ENCODE measurements at places on chromosomes 2 and 18.

GRCh38 chr2:173048897-173049661 is 26.6 kb upstream of the MAP3K20 start:
- DNase-seq: no peak

- DNase-seq: peak; percentile 18
Measured at GRCh38 chr18:3493501-3494244, 43.7 kb downstream of the TGIF1 start.

GRCh38 chr2:68167186-68167585 is 9.5 kb downstream of the PNO1 start:
- no peak for DNase-seq

DNA sequence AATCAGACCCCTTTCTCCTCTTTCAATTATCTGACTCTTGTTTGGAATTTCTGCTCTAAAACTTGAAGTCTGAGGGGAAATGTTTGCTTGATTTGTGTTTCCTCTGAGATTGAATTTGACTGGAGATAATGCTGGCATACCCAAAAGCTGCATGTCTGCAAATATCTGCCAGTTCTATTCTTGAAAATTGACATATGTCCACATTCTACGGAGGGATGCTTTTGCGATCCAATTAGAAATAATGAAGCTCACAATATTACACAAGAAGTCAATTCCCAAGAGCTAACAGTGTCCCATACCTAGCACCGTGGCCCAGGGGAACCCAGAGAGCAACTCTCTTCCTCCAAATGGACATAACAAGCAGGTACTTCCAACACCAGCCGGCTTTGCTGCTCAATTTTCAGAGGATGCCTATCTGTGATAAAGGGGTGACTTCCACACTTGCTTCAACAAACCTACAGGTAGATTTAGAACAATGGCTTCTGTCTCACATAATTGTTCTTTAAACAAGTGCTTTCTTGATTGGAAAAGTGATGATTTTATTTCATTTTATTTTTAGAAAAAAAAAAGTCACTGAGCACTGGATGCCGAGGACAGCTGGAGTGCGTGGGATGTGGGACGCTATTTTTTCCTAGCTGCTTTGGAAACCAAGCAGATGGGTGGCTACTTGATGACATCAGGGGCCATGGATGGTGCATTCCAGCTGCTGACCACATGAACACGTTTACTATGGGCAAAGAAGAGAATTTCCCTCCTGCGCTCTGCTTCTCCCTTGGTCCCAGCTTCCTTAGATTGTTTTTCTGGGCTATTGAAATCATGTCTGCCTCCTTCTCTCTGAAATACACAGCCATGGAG is 488.9 kb downstream of the RNF144A start:
- DNase-seq: no peak

- DNase-seq: no peak
Measured at GRCh38 chr2:197130318-197130717, 180.3 kb downstream of the ANKRD44 start.

DNA sequence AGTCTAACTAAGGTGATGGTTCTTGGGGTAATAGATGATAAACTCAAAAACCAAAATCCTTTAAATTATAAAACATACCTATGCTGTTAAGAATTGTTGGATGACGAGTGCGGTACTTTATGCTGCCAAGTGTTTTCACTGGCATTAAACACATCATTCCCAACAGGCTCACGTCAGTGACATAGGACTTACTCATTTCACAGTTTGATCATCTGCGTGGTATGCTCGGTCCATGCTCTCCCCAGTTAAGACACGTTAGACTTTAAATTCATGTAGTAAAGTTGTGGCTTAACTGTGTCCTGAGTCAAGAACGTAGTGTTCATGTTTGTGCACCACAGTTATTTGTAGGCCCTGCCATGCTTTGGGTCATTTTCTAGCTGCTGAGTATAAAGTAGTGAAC is 125.6 kb upstream of the MYT1L start:
- no peak for DNase-seq

DNA sequence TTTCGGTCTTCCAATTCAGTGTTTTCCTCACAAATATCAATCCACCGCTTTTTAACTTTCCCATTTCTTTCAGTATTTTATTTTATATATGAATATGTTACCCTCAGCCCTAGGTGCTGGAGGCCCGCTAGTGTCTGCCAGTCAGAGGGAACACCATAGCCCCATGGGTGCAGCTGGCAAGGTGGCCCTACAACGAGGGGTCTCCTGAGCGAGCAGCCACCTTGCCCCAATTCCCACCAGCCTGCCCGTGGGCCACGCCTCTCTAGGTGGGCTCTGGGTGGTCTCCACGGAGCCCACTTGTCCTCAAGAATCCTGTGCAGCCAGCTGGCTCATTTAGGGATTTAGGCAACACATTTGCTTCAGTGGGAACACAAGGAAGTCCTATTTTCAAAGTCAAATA is 72.5 kb upstream of the RGPD5 start:
- DNase-seq: no peak

DNA sequence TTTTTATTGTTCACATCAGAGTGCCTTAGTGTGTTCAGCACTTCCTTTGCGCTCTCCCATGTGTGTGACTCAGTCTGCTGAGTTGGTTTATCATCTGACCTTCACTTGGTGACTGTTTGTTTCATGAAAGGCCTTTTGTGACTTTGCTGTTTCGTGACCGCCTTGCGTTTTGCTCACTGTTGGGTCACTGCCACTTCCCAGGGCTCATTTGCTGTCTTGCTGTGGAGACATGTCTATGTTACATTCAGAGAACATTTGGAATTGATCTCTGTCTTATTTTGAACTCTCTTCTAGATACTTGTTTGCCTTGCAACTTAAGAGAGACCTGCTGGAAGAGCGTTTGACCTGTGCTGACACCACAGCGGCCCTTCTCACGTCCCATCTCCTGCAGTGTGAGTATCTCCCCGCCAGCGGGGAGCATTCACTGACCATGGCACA is 54.7 kb downstream of the FARP2 start:
- DNase-seq: no peak

DNA sequence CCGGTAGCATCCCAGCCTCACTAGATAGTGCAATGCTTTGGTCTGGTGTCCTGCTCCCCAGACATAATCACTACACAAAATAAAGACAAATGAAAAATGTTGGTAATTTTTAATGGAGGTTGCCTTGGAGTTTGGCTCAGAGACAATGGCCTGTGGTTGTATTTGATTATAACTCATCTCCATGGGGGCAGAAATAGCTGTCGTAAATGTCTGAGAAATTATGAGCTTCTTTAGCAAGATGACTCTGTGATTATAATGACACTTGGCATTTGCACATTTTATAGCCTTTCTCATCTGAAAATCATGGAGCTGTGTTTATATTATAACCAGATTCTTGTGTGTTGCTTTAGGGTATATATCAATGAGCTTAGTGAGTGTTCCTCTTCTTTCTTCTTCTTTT is 1779.7 kb upstream of the CELF4 start:
- DNase-seq: no peak

GRCh38 chr2:165147186-165148045 is 56.4 kb downstream of the SCN3A start:
- no peak for DNase-seq

GRCh38 chr18:66325251-66325650 is 278.6 kb downstream of the CDH19 start:
- no peak for DNase-seq

DNA sequence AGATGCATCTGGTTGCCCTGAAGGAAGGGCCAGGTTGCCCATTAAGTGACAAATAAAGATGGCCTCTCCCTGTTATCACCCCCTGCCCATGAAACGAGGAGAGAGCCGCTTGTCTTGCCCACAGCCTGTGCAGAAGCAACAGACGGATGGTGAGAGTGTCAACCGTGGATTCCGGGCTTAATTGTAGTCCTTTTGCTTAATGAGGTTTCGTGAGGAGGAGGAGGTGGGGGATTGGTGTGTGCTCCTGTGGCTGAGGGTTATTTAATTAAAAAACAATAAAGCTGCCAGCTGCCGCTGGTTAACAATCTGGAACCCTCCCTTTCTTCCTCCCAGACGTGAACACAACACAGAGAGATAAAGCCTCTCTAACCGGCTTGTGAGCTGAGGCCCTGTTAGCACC is 188.0 kb upstream of the PARD3B start:
- DNase-seq: no peak

DNA sequence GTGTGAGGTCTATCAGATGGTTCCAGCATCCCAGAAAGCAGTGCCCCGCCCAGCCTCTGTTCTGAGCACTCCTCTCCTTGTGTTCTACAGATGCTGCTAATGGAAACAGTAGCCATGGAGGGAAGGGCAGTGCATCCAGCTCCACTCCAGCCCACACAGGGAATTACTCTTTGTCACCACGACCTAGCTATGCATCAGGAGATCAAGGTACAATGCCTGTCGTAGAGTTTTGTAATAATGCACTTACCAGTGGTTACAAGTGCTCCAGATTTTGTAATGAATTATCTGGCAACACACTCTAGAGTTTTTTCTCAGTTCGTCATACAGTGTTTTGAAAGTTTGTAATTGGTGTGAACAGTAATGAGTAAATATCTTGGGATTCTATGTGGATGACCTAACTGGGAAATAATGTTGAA is 161.1 kb downstream of the ESCO1 start:
- DNase-seq: no peak

GRCh38 chr2:10504994-10505820 is 57.1 kb upstream of the ODC1 start:
- no peak for DNase-seq

DNA sequence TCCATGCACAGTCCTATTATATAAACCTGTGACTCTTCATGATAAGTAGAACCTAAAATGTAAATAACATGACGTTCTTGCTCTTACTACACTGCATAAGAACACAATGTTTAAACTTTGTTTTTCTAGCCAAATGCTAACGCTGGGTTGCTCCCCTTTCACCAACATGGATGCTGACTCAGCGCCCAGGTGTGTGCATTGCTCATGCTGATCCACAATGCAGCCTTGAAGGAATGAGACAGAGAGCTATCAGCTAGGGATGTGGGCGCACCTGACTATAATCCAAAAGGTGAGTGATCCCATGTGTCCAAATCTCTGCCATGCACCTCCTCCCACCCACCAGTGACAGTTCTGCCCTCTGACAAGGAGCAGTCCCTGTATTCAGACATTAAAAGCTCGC is 235.0 kb downstream of the IRS1 start:
- no peak for DNase-seq

DNA sequence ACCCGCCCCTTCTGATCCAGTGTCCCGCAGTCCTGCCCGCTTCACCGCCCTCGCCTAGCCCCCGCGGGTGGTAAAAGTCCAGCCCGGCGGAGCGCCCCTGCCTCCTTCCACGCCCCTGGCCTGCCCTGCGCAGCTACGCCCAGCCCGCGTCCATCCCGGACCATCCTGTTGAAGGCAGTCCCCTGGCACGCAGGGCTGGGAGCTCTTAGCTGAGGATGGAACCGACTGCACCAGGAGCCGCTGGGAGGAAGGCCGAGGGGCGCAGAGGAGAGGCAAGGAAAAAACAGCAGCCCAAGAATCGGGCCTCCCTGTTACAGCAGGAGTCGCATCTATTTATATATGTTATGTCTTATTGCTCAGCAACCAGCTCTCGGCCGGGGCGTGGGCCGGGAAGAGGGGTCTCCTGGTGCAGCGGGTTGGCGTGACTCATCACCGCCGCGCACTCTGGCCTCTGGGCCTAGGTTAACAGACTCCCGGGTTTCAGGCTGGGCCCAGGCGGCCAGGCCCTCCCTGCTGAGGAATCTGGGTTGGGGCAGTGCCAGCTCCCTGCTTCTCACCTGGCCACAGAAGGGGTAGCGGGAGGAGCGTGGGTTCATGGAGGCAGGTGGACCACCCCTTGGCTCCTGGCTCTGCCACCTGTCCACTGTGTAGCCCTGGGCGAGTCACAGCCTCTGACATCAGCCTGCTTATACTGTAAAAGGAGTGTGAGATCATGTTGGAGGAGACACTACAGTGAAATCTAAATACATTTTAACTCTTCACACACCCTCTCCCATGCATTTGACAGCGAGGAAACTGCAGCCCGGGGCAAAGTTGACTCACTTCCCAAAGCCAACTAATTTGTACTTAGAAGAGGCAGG is 13.4 kb upstream of the MAP3K2 start:
- no peak for DNase-seq

GRCh38 chr18:62543021-62543420 is 20.2 kb downstream of the ZCCHC2 start:
- no peak for DNase-seq

DNA sequence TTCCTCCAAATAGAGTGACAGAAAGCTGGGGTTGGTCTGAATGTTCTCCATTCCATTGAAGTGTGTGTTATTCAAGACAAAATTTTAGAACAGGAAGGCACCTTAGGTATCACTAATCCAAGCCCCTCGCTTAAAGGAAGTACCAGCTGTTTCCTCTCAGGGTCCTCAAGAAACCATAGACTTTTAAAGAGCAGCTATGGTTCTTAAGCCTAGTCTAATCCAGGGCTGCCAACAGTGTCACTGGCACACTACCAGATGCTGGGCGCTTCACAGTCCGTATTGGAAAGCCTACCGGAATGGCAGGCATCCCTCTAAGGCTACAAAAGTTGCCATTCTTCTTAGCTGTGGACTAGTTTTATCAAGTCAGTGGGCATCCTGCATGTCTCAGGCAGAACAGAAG is 1.9 kb downstream of the NEMP2 start:
- DNase-seq: no peak

DNA sequence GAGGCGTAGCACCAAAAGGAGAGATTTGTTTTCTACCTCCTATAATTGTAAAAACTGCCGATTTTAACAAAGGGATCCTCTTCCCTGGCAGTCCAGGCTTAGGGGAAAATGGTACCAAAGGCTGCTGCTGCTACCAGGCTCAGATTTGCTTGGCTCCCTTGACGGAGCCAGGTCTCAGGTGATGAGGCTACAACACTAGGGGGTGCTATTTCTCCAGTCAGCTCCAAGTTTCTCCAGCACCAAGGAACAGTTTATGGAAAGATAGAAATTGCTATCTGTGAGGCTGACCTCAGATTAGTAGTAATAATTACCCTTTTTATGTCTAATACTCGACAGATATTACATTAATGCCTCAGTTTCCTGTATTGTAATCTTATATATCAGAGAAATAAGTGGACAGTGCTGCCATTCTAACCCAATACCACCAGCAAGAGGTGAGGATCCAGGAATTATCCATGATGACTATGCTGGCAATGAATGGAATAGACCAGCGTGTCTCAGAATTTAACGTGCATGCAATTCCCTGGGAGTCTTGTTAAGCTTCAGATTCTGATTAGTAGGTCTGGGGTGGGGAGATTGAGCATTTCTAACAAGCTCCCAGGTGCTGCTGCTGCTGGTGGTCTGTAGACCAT is 111.3 kb downstream of the ESCO1 start:
- DNase-seq: peak; percentile 16

GRCh38 chr18:63788447-63789096 is 13.4 kb downstream of the SERPINB7 start:
- no peak for DNase-seq
